ENCODE measurements at places on chromosomes 5 and 9.
A peak's percentile ranks its signal among the peaks of the same experiment; 100 is the strongest.

DNA sequence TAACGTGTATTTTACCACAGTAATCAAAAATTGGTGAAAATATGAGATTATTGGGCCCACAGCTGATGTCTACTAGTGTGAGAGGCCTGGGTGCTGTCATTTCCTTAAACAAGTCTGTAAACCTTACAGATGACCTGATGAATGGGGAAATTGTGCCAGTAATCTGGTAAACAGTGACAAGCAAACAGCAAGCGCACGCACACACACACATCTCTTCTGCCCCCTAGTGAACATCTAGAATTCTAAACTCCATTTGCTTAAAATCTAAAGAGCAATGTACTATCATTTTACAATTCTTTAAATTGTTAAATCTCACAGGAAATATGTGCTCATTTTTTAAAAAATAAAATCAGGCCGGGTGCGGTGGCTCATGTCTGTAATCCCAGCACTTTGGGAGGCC is 7.5 kb upstream of the RAPGEF1 start:
- no peak for DNase-seq

DNA sequence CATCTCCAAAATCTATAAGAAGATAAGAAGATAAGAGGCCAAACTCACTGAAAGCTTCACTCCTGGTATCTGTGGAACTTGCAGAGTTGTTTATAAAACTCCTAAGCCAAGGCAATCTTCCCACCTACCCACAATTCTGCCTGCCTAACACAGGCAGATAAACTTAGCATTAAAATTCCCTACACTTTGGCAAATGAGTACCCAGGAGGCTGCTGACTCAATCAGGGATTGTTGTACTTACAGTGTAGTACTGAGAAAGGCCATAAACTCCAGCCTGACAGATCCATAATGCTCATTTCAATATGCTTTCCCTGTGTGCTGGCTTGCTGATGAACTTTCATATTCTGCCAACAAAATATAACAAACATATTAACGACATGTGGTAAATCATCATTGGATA is 725.2 kb downstream of the BRINP1 start:
- no peak for DNase-seq

DNA sequence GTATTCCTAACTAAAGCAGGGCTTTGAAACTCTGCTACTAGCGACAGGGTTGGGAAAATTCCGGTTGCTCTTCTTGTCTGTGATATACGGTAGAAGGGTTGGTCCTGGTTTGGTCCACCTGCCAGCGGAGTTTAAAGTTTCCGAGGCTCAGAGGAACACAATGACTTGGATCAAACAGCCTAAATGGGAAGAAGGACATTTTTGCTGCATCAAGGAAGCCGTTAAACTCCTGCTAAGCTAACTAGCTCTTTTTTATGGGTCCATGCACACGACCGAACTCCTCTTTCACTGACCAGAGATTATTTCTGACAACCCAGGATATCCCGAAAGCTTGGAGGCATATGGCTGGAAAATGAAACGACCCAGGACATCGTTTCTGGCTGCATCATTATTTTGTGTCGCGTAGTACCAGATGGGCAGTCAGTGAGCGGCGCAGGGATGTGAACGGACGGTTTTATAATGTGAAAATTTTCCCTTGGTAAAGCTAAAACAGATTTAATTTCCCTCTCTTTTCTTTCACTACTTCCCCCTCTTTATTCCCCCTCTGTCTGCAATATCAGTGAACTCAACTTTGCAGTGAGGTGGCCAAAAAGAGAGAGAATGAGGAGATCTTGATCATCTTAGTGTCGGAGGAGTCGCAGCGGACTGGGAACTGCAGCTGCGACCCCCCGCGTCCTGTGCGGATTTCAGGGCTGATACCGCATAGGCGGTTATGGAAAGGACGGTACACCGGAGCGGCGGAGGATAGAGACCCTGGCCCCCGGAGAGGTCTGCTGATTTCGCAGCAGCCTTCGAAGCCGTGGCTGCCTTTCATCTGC is at the start of gene LURAP1L:
Gene LURAP1L (plus strand): TSS at position 160 of the 818 bp plus-strand sequence. CDS start 696 bp downstream, outside the sequence.
- DNase-seq: peak; percentile 70

DNA sequence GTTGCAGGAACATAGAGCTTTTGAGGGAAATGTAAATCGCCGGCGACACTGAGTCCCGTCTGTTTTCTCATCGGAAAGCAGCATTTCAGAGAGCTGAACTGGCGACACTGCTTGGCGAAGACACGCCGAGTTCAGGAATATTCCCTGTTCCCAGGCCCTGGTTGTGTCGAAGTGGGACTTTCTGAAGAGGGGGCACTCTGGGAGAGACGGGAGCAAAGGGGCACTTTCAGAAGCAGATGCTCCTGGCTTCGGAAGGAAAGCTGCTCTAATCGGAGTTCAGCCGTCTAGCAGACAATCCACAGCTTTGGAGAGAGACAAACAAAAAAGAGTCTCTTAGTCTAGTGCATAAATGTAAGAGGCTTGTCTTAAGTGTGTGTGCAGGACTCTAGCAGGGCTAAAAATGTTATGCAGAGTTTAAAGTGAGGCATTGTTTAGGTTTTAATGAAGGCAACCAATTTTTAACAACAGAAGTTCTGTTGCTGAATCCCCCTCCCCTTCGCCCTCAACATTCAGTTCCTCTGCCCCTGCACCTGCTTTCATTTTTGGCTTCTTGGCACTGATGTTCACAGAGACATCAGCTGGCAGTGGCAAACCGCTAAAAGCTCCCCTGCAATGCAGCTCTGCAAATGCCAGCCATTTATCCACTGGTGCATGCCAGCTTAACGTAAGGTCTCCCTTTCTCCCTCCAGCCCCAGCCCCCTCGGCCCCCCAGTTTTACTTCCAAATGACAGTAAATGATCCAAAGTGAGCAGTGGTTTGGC is 289.5 kb upstream of the MPDZ start:
- peak; percentile 68 for DNase-seq

GRCh38 chr5:6570530-6570929 is 62.3 kb downstream of the NSUN2 start:
- peak; percentile 60 for DNase-seq

DNA sequence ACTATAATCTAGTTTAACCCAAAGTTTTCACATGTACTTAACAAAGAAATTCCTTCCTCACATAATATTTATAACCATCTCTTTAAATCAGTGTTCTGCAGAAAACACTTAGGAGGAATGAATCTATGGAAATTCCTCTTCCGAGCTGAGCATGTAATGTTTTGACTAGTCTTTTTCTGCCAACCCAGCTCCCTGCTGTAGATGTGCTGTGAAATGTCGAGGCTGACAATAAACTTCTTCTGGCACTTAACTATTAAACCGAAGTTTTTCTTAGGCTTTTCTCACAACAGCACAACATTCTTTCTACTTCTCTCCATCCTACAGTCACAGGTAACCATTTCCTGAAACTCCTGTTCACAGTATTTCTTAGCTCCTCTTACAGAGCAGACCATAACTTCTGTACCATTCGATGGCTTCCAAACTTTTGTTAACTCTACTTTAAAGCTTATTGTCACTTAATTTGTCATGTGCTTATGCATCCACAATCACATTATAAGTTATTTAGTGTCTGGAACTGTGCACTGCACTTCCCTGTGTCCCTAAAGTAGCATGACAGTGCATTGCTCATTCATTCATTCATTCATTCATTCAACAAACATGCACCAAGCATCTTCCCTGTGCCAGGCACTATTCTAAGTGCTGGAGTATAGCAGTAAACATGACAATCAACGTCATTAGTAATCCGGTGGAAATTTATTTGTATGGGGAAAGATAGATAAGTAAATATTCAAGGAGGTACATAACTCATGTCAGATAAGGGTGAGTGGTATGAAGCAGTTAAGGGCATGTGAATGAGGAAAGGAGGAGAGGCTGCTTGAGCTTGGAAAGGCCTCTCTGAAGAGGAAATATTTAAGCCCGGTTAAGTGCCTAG is 54.6 kb downstream of the TSSK1B start:
- DNase-seq: no peak

DNA sequence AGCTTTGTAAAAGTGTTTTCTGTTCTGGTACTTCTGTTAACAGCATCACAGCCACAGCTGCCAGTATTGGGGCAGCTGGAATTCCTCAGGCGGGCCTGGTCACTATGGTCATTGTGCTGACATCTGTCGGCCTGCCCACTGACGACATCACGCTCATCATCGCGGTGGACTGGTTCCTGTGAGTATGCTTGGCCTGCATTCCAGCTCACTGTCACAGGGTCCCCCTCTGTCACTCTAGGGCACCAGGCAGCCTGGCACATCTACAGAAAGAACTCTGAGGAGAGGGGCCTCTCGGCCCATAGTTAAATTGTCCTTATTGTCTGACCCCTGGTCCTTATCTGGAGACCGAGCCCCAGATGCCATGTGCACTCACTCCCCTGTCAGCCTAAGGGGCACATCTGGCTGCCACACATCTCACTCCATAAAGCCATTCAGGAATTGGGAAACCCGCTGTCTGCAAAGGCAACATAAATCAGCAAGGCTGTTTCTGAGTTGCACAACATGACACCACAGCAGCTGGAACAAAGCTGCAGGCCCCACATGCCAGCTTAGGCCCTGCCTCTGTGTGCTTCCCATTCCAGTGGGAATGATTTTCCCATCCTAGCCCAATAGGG is 77.5 kb downstream of the SLC1A3 start:
- peak; percentile 72 for DNase-seq

DNA sequence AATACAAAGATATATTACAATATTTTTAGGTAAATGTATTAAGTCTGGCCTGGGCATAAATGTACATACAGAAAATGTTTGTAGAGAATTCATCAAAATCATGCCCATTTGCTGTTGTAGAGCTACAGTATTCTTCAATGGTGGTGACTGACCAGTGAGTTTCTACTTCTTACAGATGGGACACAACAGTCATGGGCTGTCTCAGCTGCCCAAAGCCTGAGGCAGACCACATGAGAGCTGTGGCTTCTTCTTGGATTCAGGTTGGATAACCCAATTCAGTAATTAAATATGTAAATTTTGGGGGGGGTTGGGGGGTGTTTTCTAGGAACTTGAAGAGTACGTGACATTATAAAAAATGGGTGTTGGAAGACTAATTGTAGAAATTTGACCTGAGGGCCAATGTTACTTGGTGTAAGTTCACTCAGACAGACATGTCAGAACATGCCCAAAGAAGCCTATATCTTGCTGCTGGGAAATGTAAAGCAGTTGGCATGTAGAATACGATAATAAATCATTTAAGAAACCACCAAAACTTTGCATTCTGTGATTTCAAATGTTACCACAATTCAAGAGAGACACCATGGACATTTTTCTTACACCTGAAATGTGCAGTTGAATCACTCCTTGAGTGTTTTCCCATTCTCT is 17.9 kb downstream of the STARD4 start:
- no peak for DNase-seq

GRCh38 chr5:9877488-9877887 is 247.3 kb upstream of the TAS2R1 start:
- no peak for DNase-seq

GRCh38 chr5:83364312-83365299 is 106.9 kb upstream of the VCAN start:
- DNase-seq: no peak
